ENCODE measurements at places on chromosomes 7 and 10.

DNA sequence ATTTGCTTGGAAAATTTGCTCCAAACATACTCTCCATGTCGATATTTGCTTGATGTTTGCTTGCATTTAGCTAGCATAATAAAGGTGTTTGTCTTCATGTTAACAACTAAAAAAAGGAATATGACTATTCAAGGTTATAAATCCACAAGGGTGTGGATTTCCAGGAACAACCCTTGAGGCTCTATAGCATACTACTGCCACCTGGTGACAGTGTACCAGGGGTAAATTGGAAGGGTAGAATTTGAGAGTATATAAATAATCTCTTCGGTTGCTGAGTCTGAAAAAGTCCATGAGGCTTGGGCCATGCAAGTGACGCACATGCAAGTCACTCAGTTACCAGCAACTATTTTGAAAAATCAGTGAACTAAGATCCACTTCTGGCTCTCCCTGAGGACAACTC, 68.4 kb downstream of the SLIT1 start:
- DNase-seq = no peak

GRCh38 chr7:140196361-140197217, 19.8 kb upstream of the KDM7A start:
- no peak for DNase-seq

GRCh38 chr10:4606856-4607636, 219.0 kb upstream of the AKR1E2 start:
- no peak for DNase-seq

- DNase-seq = no peak
These were observed 184.7 kb upstream of the PRPS1L1 start for GRCh38 chr7:18212308-18212707.

GRCh38 chr10:77628906-77629730, 8.5 kb downstream of the KCNMA1 start:
- no peak for DNase-seq

GRCh38 chr10:132626761-132627665, 89.4 kb downstream of the INPP5A start:
- no peak for DNase-seq
